HS-5 (cell line): ENCODE measurements at places on chromosomes 3 and 15.

DNA sequence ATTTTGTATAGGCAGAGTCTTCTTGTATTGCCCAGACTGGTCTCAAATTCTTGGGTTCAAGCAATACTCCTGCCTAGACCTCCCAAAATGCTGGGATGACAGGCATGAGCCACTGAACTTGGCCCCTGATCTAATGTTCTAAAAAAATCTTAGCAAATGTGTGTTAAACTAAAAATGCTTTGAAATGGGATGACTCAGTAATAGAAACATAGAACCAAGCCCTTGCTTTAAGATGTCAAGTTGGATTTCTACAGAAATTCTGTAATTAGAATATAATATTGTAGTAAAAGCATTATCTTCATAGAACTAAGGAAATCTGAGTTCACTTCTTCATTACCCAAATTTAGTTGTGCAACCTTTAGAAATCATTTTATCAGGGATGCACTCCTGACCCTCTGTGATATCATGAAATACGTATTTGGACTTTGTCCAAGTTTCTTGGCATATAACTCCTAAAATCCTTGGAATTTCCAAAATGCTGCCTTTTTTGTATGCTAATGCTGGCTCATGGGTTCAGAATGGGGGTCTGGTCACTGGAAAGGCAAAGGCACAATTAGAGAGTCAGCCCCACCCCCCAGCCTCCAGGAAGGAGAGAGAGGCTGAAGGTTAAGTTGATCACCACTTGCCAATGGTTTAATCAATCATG is 217.3 kb downstream of the TP63 start:
- no peak for DNase-seq

DNA sequence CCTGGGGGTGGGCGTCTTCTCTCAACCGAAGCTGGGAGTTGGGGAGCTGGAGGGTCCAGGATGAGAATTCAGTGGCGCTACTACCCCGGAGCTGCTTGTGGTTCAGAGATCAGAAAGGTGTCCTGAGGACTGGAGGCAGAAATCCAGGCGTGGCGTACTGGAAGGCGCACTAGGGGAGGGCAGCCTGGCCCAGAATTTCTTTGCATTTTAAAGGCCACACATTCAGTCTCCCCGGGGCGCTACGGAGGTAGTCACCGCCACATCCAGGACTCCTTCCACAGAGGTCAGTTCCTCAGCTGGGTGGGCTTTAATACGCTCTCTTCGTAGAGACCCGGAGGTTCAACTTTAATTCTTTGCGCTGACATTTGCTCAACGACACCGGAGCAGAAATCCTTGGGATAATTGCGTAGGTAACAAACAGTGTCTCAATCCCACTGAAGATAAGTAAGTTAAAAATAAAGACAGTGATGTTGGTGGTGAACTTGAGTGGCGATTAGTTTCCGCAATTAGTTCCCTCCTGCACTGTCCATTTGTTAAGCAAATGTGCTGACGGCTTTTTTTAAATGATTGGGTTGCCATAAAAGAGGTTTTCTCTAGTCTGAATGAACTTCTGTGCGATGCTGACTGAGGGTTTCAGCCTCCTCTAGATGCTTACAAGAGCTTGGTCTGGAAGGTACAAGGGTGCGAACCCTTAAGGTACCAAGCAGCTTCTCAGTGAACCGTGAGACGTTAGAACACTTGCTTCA is 535 bp downstream of the MCTP2 start:
- DNase-seq, result no peak

- DNase-seq, result peak; percentile 62
Observed at GRCh38 chr3:114093596-114093995, 37.1 kb downstream of the QTRT2 start.

- no peak for DNase-seq
Observed at GRCh38 chr3:73484656-73485248, 140.0 kb downstream of the PDZRN3 start.

- no peak for DNase-seq
Observed at GRCh38 chr3:13556917-13557316, 8.0 kb downstream of the FBLN2 start.

DNA sequence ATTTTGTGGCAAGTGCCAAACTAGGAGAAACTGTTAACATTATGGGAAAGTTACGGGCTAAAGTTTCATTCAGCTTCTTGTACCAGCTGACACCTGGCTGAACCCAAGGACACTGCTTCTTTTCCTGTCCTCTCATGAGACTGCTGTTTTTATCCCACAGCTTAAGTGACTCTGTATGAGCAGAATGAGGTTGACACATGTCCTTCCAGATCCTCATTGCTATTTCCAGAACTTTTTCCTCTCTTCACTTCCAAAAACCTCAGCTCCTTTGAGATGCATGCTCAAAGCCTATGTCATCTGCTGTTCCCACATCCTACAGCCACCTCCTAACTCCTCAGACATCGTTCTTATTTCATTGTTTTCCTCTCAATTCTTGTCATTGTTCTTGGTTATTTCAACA is 183.6 kb downstream of the DCLK3 start:
- DNase-seq, result no peak

DNA sequence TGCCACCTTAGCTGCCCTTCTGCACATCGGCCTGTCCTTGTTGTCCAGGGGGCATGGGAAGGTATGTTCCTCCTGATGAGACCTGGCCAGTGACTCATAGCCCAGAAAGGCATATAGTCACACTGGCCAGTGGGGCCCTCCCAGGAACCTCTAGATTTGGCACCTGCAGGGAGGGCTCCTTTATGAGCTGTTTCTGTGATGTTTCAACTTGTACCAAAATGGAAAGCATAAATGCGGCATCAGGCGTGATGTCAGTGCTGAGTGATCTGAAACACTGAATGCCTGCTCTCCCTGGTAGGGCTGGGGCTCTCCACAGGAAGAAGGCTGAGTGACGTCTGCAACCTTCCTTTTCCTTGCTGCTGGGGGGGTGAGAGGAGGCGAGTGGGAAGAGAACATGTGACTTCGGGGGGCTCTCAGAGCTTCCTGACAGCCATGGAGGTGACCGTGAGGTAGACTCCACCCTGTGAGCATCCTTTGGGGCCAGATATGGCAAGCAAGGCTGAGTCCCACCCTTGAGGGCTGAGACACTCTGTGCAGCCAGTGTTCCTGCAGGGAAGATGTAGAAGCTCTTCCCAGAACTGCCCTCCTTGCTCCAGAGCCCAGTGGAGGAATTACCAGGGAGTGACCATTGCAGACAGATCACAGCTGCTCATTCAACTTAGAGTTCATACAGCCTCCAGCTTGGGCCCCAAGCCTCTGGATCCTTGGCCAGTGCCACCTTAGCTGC is 37.1 kb upstream of the APEH start:
- DNase-seq, result no peak

GRCh38 chr3:100360757-100361496 is 26.4 kb downstream of the NIT2 start:
- no peak for DNase-seq

GRCh38 chr3:50358355-50358910 is 888 bp downstream of the TMEM115 start:
- no peak for DNase-seq

DNA sequence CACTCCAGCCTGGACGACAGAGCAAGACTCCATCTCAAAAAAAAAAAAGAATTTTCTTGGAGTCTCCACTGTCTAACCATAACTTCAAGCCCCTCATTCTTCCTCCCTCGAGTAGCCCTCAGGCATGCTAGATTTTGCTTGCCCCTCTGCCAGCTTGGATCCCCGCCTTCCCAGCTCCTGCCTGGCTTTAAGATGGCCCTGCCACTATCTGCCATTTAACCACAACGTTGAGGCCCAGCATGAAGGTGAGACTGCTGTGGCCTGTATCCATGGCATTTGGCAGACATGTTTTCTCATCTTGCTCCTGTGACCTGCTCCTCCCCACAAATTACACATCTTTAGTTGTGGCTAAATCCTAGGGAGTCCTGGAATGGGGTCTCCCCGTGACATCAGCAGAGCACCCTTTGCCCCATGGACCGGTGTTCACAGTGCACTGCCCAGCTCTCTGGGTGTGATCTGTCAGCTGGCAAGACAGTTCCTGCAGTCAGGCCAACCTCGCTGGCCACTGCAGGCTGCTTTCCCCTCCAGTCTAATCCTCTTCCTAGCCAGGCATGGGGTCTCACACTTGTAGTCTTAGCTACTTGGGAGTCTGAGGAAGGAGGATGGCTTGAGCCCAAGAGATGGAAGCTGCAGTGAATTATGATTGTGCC is 10.4 kb downstream of the VPS18 start:
- DNase-seq, result no peak

- no peak for DNase-seq
Observed at GRCh38 chr3:111352585-111352984, 189.4 kb upstream of the CD96 start.

GRCh38 chr15:53978253-53978906 is at the start of gene UNC13C:
UNC13C (plus strand) TSS chr15:53978441; CDS start chr15:54012904, 34,463 bp downstream.
- DNase-seq, result no peak

DNA sequence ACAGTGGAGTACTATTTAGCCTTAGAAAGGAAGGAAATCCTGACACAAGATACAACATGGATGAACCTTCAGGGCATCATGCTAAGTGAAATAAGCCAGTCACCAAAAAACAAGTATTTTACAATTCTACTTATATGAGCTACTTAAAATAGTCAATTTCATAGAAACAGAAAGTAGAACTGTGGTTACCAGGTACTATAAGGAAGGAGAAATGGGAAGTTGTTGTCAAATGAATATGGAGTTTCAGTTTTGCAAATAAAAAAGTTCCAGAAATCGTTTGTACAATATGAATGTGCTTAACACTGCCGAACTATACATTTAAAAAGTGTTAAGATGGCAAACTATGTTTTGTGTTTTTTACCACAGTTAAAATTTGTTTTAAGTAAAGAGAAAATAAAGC is 26.8 kb downstream of the TRANK1 start:
- DNase-seq, result no peak

GRCh38 chr3:12729051-12729651 is 29.9 kb downstream of the TMEM40 start:
- no peak for DNase-seq

DNA sequence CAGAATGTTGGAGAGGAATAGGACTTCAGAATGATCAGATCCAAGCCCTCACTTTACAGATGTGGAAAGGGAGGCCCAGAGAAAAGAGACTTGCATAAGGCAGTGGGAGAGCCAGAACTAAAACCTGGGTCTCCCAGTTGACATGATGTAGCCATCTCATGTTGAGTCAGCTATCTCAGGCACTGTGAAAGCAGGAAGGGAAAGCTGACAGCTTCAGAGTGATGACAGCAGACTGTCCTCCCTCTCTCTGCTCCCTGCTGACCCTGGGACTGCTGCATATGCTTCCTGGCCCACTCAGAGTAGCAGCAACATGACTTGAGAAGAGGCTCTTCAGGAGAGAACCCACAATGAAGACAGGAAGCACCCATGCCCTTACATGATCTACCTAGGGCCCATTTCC is 14.7 kb downstream of the FHIT start:
- no peak for DNase-seq

GRCh38 chr3:24338409-24339130 is 156.1 kb downstream of the THRB start:
- DNase-seq, result no peak

DNA sequence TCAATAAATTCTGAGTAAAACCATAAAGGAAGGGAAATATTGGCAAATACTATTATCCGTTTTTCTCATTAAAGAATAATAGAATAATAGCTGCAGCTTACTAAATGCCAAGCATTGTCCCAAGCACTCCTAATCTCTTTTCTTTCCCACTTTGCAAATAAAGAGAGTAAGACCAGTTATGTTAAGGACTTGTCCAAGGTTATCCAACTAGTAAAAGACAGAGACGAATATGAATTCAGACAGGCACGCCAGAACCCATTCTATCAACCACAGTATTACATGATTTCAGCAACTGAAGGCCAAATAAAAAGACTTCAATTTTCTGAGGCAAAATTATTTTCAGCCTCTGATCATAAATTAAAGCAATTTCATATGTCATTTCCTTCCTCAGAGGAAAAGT is 235.5 kb downstream of the STAG1 start:
- no peak for DNase-seq

- no peak for DNase-seq
Observed at GRCh38 chr15:101380146-101380545, 85.1 kb upstream of the SNRPA1 start.

DNA sequence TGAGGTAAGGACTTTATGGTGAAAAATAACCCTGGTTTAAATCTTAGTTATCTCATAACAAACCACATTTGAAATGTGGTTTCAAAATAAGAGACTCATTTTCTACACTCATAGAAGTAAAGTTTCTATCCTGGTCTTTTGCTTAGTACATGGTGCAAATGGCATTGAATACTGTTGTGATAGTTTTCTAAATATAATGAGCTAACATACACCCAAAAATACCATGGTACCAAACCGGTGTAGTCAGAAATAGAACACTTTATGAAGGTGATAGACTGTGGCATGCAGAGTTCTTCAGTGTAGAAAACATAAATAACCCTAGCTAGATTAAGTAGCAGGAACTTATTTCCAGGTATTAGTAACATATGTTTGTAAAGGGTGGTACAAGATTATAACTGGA is 629.4 kb downstream of the PLOD2 start:
- DNase-seq, result no peak

GRCh38 chr3:176078906-176079305 is 1118.4 kb downstream of the TBL1XR1 start:
- no peak for DNase-seq

GRCh38 chr15:69158201-69158842 is 2.1 kb upstream of the GLCE start:
- no peak for DNase-seq

GRCh38 chr3:101677436-101678286 is 729 bp upstream of the ZBTB11 start:
- no peak for DNase-seq

GRCh38 chr3:129358772-129359371 is 69.6 kb downstream of the EFCAB12 start:
- DNase-seq, result no peak

DNA sequence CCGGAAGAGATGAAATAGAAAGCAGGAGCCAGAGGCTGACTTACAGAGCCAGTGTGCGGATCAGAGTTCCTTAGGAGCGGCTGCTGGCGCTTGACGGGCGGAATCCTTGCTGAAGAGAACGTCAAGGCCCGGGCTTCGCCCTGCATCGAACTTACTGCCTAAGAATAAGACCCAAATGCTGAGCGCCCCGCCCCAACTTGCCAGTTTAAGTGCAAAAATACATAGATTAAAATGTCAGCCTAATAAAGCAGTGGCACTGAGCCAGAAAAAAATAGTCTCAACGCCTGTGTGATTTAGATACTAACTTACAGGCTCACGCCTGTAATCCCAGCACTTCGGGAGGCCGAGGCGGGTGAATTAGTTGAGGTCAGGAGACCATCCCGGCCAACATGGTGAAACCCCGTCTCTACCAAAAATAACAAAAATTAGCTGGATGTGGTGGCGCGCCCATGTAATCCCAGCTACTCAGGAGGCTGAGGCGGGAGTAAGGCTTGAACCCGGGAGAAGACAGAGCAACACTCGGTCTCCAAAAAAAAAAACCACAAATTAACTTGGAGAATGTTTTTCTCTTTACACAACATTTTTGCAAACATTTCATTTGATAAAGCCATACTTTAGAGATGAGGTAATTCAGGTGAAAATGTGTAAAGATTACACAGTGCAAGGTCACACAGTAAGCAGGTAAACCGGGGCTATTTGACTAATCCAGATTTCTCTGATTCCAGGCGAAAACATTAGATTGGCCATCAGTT is 1.2 kb upstream of the UBP1 start:
- no peak for DNase-seq

DNA sequence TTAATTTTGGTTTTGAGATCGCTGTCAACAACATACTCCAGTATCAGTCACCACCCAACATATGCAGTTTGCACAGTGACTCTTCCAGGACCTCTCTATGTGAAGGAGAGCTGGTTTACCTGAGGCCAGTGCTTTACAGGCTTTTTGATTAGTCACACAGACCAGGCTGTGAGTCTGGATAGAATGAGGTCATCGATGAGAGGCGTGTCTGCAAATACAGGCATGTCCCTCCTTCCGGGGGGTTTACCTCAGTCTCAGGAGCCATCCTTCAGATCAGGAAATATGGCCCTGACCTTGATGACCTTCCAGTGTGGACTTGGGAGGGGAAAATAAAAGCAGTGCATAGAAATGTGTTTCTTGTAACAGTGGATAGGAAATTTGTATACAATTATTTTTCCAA is 46.9 kb downstream of the KBTBD12 start:
- no peak for DNase-seq
